ENCODE measurements at places on chromosomes 6 and 20. TPM values are rescaled to one million over a fixed set of nuclear protein-coding genes. Genes with fewer than 3 reads are reported as not detected.

Gene SLC12A5
- not detected for total RNA-seq

Gene PSORS1C1
- 0.40 TPM for total RNA-seq

Gene PTK7
- 2.2 TPM for total RNA-seq

Gene HLA-DRA
- 1.6 TPM for total RNA-seq
